ENCODE measurements at places on chromosomes 4 and X. TPM values are rescaled to one million over a fixed set of nuclear protein-coding genes. Genes with fewer than 3 reads are reported as not detected.

The SOWAHB gene
- 1.2 TPM for total RNA-seq

The DMD gene
- total RNA-seq = 76.4 TPM

The SPOCK3 gene
- total RNA-seq = 2.7 TPM

The CT47B1 gene
- total RNA-seq = not detected

The TRO gene
- total RNA-seq = 177 TPM

The TRIML2 gene
- total RNA-seq = not detected

The CEP135 gene
- total RNA-seq = 15.5 TPM
